ENCODE measurements at places on chromosomes 11 and 22. TPM values are rescaled to one million over a fixed set of nuclear protein-coding genes. Genes with fewer than 3 reads are reported as not detected.

DNA sequence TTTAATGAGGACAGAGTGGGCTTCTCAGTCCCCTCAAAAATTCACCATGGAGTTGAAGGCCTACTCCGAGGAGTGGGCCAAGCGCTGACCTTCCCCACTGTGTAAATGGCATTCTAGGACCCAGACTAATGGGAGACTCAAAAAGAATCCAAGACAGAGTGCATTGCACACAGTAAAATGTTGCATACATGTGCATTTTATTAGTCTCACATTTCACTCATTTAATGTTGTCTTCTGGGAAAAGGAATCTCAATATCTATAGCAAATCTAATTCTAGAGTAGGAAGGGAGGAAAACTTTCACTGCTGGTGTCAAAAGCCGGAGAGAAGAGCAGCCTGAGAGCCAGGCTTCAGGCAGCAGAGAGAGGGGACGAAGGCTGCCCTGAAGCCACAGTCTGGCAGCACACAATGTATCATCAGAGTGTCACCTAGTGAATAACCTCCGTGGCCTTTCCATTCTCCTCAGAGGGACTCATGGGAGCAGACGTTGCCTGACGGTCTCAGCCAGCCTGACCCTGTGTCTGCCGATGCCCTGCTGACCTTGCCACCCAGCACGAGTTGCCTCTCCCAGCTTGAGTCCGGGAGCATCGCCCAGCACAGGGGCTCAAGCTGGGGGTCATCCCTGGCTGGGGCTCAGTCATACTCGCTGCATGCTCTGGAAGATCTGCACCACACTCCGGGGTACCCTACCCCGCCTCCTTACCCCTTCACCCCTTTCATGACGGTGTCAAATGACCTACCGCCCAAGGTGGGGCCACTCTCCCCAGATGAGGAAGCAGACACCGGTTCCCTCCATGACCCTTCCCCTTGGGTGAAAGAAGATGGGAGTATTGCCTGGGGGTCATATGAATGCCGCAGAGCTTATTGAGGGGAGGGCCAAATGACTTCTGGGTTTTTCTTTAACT is 12.9 kb upstream of the POU2AF3 start:
- no peak overlapping the region for H3K4me3 ChIP-seq
- H3K27me3 ChIP-seq: no peaks in the 10 kb centered on the region

DNA sequence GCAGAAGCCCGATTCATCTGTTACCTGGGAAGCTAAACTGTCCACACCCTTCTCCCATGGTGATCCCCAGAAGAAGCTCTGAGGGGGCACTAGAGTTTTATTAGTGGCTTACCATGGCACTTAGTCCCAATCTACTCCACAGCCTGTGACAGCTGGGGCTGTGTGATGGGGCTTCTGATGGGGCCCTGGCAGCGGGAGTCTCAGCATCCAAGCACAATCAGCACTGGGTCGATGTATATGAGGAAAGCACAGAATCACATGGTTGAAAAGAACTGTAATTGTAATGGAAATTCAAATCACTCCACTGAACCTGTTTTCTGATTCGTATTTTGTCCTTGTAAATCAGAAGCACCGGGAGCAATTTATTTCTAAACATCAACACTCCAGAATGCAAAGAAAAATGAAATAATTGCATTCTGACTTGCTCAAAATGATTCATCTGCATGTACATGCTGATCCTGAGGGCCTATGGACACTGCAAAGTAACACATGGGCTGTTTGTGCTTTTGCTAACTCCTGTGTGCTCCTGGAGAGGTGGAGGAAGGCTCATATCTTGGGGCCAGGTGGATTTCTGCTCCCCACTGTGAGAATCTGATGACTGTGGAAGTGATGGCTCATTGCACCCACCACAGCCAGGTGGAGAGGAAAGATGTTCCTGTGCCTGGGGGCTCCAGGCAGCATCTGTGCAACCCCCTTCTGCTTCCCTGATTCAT is 203.0 kb downstream of the KIRREL3 start:
- H3K27me3 ChIP-seq: peaks cover 17% of the 10 kb centered on the region
- no peak overlapping the region for H3K27ac ChIP-seq
- no peak for DNase-seq
- H3K4me1 ChIP-seq: no peaks in the 10 kb centered on the region

PICK1 gene
- 57.8 TPM for total RNA-seq

LDHAL6A gene
- total RNA-seq: not detected

- H3K4me1 ChIP-seq: no peaks in the 10 kb centered on the region
- no peaks in the 10 kb centered on the region for H3K27me3 ChIP-seq
- no peak overlapping the region for H3K4me3 ChIP-seq
- peak; percentile 73 for DNase-seq
- H3K36me3 ChIP-seq: peaks cover 27% of the 10 kb centered on the region
- H3K27ac ChIP-seq: no peak overlapping the region
Observed at GRCh38 chr11:32960553-32961164, 55.0 kb upstream of the DEPDC7 start.

CYP2R1 gene
- total RNA-seq: 21.2 TPM

OR2AG2 gene
- not detected for total RNA-seq

- no peaks in the 10 kb centered on the region for H3K36me3 ChIP-seq
- H3K4me1 ChIP-seq: no peaks in the 10 kb centered on the region
- no peaks in the 10 kb centered on the region for H3K27me3 ChIP-seq
- no peak overlapping the region for H3K4me3 ChIP-seq
- DNase-seq: no peak
Observed at GRCh38 chr22:47354668-47355387, 592.4 kb downstream of the TBC1D22A start.

LARGE2 gene
- total RNA-seq: 5.8 TPM

- H3K36me3 ChIP-seq: no peaks in the 10 kb centered on the region
- no peaks in the 10 kb centered on the region for H3K4me1 ChIP-seq
- no peak for DNase-seq
- H3K27me3 ChIP-seq: peaks cover 5% of the 10 kb centered on the region
- H3K27ac ChIP-seq: no peak overlapping the region
Observed at GRCh38 chr22:50320116-50320515, 6.7 kb downstream of the DENND6B start.

GNAZ gene
- total RNA-seq: 3.7 TPM

DNA sequence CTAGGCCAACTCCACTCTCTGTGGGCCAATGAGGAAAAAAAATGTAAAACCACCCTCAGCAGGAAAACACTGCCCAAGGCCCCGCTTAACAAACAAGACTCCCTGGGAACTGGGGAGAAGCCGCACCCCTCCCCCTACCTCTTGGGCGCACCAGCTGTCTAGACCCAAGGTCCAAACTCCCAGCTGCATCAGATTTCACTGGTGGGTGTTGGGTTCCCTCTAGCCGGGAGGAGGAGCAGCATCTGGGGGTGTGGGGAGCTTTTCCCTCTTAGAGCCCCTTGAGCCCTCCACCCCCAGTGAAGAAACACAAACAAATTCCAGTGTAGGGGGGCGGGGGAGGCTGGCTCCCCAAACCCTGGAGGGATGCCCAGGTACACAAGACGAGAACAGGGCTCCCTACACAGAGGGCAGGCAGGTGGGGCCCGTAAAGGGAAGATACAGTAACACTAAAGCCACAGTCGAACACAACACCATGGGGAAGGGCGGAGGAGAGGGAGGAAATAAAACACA is 64.9 kb downstream of the NECTIN1 start:
- H3K27me3 ChIP-seq: no peaks in the 10 kb centered on the region
- DNase-seq: no peak
- H3K36me3 ChIP-seq: no peaks in the 10 kb centered on the region

FGF19 gene
- total RNA-seq: not detected

GRCh38 chr11:76863196-76863777 is 2.6 kb downstream of the ACER3 start:
- H3K27ac ChIP-seq: no peak overlapping the region
- H3K4me3 ChIP-seq: no peak overlapping the region
- H3K4me1 ChIP-seq: peaks cover 8% of the 10 kb centered on the region
- H3K27me3 ChIP-seq: no peaks in the 10 kb centered on the region
- no peaks in the 10 kb centered on the region for H3K36me3 ChIP-seq

DNA sequence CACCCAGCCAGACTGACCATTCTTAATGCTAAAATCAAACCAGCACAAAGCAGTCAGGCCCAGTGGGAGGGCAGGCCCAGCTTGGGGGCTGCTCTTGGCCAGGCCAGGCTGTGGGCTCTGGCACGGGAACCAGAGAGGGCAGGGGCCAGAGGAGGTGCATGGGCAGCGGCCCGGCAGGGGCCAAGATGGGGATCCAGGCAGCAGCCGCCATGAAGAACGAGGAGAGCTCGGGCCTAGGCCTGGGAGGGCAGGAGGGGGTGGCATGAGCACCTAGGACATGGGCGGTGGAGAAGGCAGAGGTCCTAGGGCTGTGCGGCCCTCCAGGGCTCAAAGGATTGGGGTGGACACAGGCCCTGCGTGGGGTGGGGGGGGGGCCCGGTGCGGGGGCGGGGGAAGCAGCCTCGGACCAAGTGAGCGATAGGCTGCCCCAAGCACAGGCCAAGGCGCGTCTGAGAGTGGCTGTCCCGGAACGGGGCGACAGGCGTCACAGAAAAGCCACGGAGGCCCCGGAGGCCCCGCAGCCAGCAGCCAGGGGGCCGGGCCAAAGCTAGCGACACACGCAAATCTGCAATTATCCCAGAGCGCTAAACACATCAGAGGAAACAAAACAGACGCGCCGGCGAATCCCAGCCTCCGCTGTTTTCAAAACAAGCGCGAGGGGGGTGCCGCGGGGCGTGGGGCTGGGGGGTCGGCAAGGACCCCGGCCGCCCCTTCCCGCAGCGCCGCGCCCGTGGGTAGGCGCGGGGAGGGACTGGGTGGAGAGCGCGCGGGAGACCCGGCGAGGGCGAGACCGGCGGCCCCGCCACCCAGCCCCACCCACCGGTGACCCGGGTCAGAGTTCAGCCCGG is 8.3 kb downstream of the PLXNB2 start:
- H3K4me3 ChIP-seq: peak overlapping the region; percentile 16
- no peak for DNase-seq
- H3K27ac ChIP-seq: no peak overlapping the region
- peaks cover 41% of the 10 kb centered on the region for H3K4me1 ChIP-seq
- no peaks in the 10 kb centered on the region for H3K27me3 ChIP-seq

DNA sequence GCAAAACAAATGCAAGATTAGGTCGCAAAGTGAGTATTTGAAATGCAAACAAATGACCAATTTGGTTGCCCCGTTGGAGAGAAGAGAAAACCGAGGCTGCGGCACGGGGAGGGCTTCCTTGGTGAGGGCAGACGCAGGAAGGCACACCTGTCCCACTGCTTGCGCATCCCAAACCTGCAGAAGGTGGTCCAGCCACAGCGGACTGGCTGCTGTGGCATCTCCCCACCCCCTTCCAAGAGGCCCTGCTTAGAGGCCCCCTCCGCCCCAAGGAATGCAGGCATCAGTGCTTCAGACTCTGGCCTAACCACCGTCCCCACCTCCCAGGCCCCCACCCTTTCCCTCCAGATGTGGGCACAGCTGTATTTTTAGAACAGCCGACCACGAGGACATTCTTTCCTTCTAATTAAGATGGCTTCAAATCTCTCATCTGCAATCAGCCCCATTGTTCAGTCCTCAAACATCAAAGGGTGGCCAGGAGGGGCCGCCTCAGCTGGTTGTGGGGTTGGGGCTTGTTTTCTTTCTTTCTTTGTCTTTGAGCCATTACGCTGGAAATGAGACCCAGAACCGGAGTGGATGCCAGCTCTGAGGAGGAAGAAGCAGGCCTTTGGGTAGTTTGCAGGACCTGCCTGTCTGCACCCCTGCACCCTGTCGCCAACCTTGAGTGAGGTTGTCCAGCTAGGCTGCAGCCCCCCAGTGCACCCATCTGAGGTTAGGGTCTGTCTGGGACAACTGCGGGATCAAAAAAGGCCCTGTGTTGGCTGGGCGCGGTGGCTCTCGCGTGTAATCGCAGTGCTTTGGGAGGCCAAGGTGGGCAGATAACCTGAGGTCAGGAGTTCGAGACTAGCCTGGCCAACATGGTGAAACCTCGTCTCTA is 9.4 kb upstream of the DERL3 start:
- H3K27me3 ChIP-seq: no peaks in the 10 kb centered on the region
- H3K27ac ChIP-seq: peak overlapping the region; percentile 42
- DNase-seq: peak; percentile 51
- H3K4me3 ChIP-seq: no peak overlapping the region
- H3K4me1 ChIP-seq: peaks cover 34% of the 10 kb centered on the region

DNA sequence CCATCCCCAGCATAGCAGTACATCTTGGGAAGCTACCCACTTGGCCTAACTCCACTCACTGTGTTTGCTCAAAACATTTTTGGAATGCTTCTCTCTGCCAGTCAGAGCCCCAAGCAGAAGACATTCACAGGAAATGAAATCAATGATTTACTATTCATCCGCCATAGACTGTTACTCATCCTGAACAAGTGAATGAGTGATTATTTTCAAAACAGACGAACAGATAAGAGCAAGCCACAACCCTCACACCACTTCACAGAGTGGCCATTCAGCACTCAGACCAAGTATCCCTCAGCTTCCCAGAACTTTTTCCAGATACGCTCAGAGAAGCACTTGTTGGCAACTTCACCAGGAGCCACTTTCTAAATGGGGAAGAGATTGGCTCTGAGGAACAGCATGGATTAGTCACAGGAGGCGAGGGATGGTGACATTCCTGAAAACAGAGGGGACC is 13.0 kb upstream of the UBASH3B start:
- H3K27me3 ChIP-seq: no peaks in the 10 kb centered on the region
- peak; percentile 15 for DNase-seq
- no peaks in the 10 kb centered on the region for H3K4me1 ChIP-seq
- H3K27ac ChIP-seq: no peak overlapping the region

DNA sequence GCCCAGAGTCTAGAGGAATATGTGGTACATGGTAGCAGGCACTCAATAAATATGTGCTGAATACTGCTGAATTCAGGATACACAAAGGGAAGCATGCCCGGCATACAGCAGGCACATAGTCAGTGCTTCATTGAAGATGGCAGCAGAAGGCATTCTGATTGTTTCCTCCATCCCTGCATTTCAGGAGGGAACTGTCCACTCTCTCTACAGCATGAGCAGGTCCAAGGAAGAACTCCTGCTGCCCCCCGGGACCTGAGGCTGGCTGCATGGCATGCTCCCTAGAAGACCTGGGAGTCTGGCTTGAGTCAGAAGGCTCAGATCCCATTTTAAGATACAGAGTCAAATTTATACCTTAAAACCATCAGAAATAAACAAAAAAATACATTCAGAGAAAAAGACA is 319.3 kb upstream of the NARS2 start:
- H3K27ac ChIP-seq: no peak overlapping the region
- no peak overlapping the region for H3K4me3 ChIP-seq
- no peaks in the 10 kb centered on the region for H3K27me3 ChIP-seq

- no peaks in the 10 kb centered on the region for H3K27me3 ChIP-seq
- H3K27ac ChIP-seq: no peak overlapping the region
- DNase-seq: peak; percentile 7
- H3K4me3 ChIP-seq: no peak overlapping the region
- H3K4me1 ChIP-seq: no peaks in the 10 kb centered on the region
Observed at GRCh38 chr22:48968201-48968959, 859.3 kb downstream of the BRD1 start.

PDGFB gene
- 18.2 TPM for total RNA-seq

GRCh38 chr11:65700399-65700798 is 11.7 kb upstream of the KAT5 start:
- H3K4me1 ChIP-seq: no peaks in the 10 kb centered on the region
- no peak overlapping the region for H3K4me3 ChIP-seq
- H3K36me3 ChIP-seq: no peaks in the 10 kb centered on the region
- no peak for DNase-seq
- H3K27ac ChIP-seq: no peak overlapping the region
- H3K27me3 ChIP-seq: peaks cover 11% of the 10 kb centered on the region
